Brain microvascular endothelial cell (primary cell): ENCODE measurements at places on chromosomes 13 and 19.

DNA sequence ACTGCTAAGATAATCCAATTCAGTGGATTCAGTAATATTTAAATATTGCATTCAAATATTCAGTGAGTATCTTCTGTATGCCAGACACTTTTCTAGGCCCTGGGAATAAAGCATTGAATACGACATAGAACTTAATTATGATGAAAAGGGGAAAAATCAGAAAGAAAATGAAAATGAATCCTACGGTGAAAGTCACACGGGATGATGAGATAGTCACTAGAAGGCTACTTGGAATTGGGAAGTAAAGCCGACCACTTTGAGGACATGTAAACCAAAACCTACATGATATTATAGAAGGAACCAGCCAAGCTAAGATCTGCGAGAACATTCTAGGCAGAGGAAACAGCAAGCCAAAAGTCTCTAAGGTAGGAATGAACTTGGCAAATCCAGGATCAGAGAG is 10.1 kb downstream of the DPY19L3 start:
- no peak for DNase-seq

- no peak for DNase-seq
Observed at GRCh38 chr19:1680976-1681375, 28.6 kb upstream of the TCF3 start.

DNA sequence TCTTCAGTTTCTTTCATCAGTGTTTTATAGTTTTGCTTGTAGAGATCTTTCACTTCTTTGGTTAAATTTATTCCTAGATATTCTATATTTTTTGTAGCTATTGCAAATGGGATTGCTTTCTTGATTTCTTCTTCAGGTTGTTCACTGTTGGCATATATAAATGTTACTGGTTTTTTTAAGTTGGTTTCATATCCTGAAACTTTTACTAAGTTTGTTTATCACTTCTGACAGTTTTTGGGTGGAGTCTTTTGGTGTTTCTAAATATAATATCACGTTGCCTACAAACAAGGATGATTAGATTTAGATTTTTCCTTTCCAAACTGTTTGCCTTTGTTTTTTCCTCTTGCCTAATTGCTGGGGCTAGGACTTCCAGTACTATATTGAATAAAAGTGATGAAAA is 109.7 kb downstream of the PAN3 start:
- DNase-seq: no peak

GRCh38 chr13:74930402-74931165 is 551.4 kb downstream of the TBC1D4 start:
- DNase-seq: peak; percentile 51

DNA sequence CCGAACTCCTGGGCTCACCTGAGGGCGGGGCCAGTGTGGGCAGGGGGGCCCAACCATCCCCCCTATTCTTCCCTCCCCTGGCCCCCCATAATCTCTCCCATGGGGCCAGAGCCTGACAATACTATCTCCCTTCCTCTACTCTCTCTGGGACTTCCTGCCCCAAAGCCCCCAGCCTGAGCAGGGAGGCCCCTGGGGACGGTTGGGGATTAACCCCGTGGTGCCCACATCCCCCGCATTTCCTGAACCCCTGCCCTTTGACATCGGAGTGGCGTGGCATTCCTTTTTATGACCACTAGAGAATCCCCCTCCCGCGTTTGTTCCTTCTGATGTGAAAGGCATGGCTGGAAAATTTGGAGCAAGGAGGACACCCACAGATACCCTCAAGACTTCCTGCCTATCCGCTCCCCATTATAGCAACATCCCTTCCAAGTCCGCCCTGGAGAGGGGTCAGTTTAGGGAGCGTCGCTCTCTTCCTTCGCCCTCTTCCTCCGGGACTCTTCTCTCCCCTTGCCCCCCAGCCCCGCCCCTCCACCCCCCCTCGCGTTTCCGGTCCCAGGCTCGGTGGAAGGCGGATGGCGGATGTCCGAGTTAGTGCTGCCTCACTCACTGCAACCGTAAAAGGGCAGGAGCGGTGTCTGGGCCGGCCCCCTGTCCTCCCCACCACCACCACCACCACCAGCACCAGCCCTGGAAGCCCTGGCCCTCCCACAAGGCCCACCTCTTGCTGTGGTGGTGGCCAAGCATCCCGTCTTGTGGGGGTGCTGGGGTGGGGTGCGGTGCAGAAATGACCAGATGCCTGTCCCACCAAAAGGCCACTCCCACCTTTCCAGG is 1.8 kb downstream of the VASP start:
- DNase-seq: peak; percentile 71

- DNase-seq: peak; percentile 31
Observed at GRCh38 chr13:75319254-75319653, 162.7 kb downstream of the TBC1D4 start.

DNA sequence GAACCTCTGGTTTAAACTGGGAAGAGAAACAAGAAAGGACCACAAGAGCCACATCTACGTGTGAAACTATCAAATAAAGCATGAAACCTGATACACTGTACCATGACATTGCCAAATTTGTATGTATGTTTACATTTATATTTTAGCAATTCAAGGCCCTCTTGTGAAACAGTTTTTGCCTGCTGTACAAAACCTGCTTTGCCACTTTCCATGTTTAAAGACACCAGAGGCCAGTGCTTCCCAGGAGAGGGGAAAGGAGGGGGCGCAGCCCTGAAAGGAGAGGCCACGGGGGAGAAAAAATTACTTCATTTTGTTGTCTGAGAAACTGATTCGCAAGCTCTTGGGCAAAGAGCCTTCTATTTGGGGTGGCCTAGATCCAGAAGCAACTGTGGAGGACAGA is 124.8 kb downstream of the DCLK1 start:
- no peak for DNase-seq

GRCh38 chr13:26962671-26963070 is 202.1 kb upstream of the GPR12 start:
- DNase-seq: no peak

DNA sequence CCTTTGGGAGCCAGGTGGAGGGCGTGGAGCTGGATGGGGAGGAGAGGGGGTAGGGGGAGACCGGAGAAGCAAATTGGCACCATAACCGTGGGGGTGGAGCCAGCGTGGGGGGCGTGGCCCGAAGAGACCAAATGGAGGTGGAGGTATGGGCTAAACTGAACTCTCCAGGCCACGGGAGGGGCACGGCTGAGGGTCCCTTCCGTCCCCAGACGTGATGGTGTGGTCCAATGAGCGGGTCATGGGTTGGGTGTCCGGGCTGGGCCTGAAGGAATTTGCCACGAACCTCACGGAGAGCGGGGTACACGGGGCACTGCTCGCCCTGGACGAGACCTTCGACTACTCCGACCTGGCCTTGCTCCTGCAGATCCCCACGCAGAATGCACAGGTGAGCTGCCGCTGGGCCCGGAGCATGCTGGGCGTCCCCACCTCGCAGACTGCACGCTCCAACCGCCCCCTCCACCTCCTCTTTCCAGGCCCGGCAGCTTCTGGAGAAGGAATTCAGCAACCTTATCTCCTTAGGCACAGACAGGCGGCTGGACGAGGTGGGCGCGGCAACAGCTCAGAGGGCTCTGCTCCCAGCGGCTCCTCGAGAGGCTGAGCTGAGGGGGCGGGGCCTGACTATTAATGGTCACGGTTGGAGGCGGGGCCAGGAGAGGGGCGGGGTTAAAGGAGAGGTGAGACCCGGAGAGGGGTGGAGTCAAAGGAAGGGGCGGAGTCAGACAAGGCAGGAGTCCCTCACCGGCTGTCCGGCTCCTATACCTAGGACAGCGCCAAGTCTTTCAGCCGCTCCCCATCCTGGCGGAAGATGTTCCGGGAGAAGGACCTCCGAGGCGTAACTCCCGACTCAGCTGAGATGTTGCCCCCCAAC is 6.2 kb downstream of the HRC start:
- DNase-seq: peak; percentile 98

DNA sequence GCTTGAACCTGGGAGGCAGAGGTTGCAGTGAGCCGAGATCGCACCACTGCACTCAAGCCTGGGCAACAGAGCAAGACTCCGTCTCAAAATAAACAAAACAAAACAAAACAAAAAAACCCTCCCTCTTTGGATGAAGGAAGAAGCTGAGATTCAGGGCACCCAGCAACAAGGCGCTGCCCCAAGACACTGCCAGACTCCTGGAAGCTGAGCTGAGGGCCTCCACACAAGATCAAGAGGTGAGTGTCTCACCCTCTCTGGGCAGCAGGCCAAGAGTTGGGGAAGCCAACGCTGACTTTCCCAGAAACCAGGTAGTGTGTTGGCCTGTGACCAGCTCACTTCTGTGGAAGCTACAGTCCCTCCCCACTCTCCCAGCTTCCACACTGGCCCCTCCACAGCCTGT is 3.7 kb upstream of the TYROBP start:
- DNase-seq: no peak

DNA sequence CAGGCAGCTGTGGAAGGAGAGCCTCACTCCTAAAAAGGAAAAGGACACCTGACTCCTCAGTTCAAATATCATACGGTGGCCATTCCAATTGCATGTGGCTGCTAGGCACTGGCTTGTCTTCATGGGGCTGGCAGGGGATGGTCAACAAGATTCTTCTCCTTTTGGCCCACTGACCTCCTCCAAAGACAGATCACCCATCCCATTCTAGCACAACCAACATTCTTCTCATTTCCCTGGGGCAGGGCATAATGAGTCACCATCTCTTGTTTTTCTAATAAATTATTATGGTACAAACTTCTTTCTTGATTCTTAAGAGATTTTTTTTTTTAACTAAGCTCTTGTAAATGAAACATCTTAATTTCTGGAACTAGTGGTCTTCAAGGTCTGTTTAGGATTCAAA is 136.7 kb upstream of the NBEA start:
- no peak for DNase-seq

GRCh38 chr13:35957241-35957731 is 173.9 kb downstream of the DCLK1 start:
- DNase-seq: no peak

DNA sequence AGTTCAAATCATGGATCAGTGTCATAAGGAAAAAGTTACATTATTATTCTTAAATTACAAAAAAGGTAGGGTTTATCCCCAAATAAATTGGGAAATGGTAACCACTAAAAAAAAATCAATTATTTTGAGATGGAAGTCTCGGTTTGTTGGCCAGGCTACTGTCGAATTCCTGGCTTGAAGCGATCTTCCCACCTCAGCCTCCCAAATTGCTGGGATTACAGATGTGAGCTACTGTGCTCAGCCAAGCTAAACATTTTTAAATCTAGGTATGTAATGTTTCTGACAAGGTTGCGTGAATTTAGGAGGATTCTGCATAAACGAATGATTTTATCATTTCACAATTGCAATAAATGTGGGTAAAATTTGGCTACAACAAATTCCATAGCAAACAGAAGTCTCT is 2.0 kb downstream of the NAA16 start:
- no peak for DNase-seq

GRCh38 chr19:34066007-34066643 is 106.2 kb upstream of the LSM14A start:
- DNase-seq: no peak

- DNase-seq: no peak
Observed at GRCh38 chr13:50594276-50595051, 249.0 kb downstream of the DLEU7 start.

- DNase-seq: peak; percentile 31
Observed at GRCh38 chr19:3163230-3163886, 15.2 kb upstream of the S1PR4 start.

DNA sequence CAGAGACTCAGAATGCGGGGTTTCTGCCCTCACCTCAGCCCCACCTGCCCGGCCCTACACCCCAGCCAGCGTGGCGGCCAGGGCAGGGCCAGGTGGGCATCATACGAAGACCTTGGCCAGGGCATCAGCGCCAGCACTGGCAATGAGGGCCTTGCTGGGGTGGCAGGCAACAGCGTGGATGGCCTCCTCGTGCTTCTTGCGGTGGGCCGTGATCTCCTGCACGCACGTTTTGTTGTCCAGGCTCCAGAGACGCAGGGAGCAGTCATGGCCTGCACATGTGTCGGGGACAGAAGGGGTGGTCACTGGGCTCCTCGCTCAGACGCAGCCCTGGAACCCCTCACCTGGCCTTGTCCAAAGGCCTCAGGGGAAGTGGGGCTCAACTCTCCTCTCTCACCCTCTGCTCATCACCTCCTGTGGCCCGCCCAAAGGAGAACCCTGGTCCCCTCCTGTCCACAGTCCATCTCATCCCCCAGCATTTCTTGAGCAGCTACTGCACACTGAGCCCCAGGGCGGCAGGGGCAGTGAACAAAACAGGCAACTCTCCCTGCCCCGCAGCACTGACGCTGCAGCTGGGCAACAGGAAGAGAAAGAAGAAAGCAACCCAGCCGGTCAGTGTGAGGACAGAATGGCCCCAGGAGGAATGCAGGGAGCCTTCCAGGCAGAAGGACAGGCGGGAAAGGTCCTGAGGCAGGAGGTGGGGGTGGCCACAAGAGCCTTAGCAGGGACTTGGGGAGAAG is 3.8 kb upstream of the PRKD2 start:
- DNase-seq: no peak

GRCh38 chr13:60229708-60230272 is 66.1 kb upstream of the DIAPH3 start:
- DNase-seq: no peak

- no peak for DNase-seq
Observed at GRCh38 chr19:48560095-48560530, 8.1 kb downstream of the SULT2B1 start.

DNA sequence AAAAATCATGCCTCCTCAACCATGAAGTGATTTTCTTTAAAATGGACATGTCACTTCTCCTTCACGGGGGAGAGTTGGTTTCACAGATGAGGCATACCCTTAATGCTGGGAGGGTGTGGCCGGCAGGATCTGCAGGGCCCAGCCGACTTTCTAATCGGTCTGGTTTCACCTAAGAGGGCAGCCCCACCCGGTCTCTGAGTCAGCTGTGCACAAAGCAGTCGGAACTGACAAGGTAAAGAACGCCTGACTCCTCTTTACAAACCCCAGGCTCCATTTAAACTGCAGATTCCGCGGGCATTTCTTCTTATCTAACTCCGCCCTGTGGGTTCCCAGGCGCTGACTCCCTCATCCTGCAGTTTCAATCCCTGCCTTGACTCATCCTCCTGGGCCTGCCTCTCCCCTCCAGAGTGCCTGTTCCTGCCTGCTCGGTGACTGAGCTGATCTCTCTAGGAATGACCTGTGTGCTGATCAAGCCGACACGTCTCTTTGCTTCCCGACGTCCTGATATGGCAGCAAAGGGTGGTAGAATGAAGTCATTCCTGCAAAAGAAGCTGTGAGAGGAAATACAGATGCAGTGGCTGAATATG is 63.4 kb downstream of the EFNB2 start:
- DNase-seq: peak; percentile 96

- DNase-seq: no peak
Observed at GRCh38 chr13:35621989-35622388, 145.5 kb upstream of the MAB21L1 start.

DNA sequence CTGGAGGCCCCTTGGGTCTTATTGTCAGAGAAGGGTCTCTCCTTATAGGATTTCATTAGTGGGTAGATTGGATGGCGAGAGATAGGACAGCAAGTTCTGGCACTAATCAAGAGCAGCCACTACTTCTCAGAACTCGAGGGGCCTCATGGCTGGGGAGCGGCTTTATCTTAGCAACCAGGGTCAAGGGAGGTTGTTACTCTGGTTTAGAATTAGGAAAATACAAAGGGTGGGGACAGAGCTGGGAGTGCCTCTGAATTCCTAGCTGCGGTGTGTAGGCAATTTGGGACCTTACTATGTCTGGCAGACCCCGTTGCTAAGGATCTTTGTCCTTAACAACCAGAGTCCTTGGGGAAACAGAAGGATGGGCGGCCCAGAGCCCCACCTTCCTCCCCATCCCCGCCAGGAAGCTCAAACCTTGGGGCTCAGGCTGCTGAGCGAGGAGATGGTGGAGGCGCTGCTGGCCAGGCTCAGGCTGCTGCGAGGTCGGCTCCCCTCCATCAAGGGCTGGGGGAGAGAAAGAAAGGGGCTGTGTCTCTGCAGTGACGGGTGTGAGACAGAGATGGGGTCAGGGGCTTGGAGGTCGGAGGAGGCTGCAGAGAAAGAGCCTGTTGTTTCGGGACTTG is 1.2 kb downstream of the PLEKHA4 start:
- DNase-seq: no peak
